Foreskin fibroblast (primary cell): ENCODE measurements at places on chromosomes 12 and 14.
A peak's percentile ranks its signal among the peaks of the same experiment; 100 is the strongest.

- DNase-seq, result no peak
Measured at GRCh38 chr12:71607494-71608330, 55.9 kb downstream of the ZFC3H1 start.

DNA sequence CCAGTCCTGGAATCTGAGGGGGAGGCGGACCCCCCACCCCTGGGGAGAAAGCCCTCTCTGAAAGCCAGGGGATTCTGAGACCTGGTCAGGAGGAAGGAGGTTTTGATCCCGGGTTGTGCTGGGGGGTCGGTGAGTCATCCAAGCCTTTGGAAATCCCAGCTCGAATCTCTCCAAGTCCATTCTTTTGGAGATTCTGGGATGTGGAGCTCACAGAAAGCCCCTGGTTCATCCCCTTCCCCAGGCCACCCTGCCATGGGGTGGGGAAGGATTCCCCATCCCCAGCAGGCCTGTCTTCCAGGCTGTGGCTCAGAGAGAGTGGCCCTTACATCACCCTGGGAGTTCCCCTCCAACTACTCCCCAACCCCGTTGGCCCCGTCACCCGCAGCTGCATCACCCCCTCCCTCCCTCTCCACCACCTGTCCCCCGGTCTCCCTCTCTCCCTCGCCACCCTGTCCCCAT lies 14.3 kb downstream of the EXOC3L4 start:
- DNase-seq, result no peak

- DNase-seq, result no peak
Measured at GRCh38 chr12:92733181-92733580, 30.4 kb downstream of the PLEKHG7 start.

GRCh38 chr14:73022051-73022450 lies 4.9 kb downstream of the ZFYVE1 start:
- DNase-seq, result no peak

GRCh38 chr14:70602254-70602653 lies 1.8 kb upstream of the MED6 start:
- no peak for DNase-seq

GRCh38 chr14:49594347-49595091 lies 4.2 kb upstream of the LRR1 start:
- peak; percentile 62 for DNase-seq

DNA sequence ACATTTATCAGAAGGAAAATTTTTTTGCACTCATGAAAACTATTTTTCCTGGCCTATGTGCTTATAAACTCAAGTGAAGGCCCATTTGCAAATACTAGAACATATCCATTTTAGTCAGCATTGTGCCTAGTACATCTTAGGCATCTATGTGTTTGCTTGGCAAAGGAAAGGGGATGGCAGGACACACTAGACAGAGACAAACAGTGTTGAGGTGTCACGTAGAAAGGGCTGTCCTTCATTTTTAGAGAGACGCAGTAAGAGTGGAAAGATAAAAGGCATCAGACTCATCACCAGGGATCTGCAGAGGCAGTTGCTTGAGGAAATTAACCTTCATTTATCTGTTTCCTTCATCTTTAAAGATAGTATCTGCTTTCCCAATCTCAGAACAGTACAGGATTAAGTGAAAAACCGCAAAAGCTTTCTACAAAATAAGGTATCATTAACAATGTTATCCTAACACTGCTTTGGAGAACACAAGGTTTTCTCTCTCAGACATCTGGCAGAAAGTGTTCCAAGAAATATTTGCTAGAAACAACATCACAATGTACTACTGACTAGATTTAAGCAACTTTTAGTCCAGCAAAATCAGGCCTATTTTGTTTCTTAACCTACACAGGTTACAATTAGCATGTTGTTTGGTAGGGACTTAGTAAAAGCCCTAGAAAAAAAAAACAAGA lies 2.0 kb downstream of the YBX3 start:
- no peak for DNase-seq

DNA sequence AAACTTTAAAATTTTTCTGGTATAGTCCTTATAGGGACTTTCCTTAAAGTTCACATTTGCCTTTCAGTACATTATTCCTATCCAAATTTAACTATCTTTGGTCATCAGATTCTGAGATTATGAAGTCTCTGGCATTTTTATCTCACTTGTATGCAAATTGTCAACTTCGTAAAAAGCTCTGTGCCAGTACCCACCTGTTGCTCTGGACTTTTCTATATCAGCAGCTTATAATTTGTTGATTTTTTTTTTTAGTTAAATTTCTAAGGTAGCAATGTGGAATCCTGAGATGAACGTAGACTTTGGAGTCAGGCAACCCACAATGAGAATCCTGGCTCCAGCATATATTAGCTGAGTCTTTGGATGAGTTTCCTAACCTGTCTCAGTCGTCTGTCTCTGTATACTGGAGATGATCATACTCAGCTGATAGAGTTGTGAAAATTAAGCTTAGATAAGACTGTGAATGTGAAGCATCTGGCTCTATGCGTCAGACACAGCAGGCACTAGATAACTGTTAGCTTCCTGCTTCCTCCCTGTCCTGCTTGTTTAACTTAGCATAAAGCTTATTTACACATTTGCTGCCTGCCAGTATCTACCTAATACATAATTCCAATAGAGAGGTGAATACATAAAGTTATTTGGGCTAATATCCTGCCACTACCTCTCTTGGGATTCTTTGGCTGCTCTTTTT lies 59.8 kb downstream of the MARK3 start:
- DNase-seq, result peak; percentile 53

GRCh38 chr12:101592921-101593320 lies 1.9 kb upstream of the MYBPC1 start:
- no peak for DNase-seq

DNA sequence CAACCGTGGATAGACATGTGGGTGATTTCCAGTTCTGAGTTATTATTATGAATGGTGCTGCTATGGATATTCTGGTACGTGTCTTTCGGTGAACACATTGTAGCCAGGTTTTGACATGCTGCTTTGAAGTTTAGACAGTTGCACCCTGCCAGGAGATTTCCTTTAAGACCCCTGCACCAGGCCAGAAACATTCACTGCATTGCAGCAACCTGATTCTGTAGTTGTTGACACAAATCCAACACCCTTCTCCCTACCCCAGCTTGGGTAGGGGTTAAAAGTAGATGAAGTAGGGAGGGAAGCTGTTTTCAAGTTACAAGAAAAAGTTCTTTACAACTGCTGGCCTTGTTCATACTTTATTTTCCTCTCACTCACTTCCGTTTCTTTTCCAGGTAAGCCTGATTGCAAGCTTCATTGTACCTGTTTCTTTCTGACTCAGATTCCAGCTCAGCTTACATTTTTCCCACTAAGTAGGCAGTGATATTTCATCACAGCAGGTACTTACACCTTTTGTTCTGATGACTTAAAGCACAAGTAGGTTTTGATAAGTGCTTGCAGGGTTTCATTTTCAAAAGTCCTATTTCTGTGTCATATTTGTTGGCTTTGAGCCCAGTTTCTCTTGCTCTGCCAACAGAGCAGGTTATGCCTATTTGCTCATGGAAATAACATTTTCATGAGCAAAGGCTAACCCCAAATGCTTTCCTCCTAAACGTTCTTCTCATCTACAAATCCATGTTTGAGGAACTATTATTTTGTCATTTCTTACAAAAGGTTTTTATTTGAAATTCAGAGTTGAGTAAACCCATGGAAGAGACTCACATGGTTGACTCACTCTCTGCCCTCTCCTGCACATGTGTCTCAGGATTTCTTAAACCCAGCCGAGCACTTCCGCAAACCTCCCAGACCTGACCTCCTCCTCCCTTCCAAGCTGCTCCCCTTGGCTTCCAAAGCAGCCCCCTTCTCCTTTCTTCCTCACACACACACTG lies 12.1 kb upstream of the LTA4H start:
- peak; percentile 71 for DNase-seq

GRCh38 chr14:89349171-89350008 lies 67.6 kb downstream of the FOXN3 start:
- DNase-seq, result no peak

- no peak for DNase-seq
Measured at GRCh38 chr12:737122-737739, 15.1 kb upstream of the WNK1 start.

GRCh38 chr14:105064721-105065143 lies 498 bp downstream of the GPR132 start:
- peak; percentile 56 for DNase-seq
